Kidney (tissue), 22 donors: ENCODE measurements at places on chromosomes 7 and 10. TPM values are rescaled to one million over a fixed set of nuclear protein-coding genes. Genes with fewer than 3 reads are reported as not detected.

GRCh38 chr7:18497082-18497481, 1.5 kb downstream of the HDAC9 start:
- DNase-seq: no peak

DNA sequence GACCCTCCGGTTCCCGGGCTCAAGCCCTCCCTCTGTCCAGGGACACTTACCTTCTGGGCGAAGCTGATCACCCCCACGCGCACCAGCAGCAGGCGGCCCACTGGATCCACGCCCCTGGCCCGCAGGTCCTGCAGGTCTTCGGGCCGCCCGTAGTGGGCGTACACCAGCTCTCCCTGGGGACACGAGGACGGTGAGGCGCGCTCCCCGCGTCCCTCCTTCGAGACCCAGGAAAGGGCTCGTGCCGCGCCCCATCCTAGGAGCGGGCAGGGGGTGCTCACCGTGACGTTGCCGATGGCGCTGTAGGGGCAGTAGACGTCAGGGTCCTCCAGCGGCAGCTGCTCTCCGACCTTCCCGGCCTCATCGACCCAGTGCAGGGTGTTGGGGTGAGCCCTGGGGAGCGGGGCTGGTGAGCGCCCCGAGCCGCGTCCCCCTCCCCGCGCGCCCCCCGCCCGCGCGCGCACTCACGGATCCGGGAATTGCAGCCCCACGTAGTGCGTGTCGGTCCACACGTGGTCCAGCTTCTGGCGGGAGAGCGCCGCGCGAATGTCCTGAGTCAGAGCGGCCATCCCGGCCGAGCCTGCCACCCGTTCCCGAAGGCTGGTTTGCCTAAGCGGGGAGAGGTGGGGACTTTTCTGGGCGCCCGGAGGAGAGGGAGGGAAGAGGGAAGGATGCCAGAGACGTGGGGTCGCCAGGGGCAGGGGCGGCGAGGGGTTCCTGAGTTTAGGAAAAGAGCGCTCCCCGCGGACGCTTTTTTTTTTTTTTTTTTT, 8.2 kb downstream of the TFR2 start:
- DNase-seq: peak; percentile 66

DNA sequence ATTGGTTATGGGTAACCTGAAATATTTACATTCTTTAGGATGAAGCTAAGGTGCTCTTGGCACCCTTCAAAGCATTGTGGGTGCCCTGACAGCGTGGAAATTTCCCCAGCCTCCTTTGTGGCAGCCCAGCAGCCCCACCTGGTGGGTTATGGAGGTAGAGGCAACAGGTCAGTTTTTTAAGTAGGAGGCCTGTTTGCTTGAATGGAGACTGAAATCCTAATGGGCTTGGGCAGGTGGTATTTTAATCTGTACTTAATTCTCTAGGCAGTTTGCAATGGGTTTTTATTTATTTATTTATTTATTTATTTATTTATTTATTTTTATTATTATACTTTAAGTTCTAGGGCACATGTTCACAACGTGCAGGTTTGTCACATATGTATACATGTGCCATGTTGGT, 139.4 kb downstream of the EPC1 start:
- DNase-seq: peak; percentile 32

DNA sequence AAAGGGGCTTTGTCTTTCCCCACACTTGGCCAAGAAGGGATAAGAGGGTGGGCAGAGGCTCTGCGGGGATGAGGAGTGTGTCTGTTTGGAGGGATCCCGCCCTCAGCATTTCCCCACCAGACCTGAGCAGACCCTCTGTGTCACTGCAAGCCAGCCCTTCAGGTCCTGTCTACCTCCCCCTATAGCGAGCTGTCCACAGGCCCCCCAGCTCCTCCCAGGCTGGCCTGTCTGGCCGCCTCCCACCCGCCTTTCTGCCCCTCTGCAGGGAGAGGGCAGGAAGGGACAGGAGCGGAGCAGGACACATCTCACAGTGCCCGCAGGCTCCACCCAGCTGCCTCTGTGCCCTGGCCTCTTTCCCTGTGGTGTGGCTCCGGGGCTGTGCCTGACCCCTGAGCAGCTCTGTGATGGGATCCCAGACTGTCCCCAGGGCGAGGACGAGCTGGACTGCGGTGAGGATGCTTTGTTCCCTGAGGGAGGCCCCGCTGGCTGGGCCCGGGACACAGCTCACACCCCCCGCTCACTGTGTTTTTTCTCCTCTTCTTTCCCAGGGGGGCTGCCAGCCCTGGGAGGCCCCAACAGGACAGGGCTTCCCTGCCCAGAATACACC, 17.5 kb upstream of the ZNF467 start:
- DNase-seq: no peak

The SVIL gene
- total RNA-seq: 94.4 TPM

The CCDC7 gene
- total RNA-seq: 28.0 TPM
